ENCODE measurements at places on chromosomes 5 and 9.

DNA sequence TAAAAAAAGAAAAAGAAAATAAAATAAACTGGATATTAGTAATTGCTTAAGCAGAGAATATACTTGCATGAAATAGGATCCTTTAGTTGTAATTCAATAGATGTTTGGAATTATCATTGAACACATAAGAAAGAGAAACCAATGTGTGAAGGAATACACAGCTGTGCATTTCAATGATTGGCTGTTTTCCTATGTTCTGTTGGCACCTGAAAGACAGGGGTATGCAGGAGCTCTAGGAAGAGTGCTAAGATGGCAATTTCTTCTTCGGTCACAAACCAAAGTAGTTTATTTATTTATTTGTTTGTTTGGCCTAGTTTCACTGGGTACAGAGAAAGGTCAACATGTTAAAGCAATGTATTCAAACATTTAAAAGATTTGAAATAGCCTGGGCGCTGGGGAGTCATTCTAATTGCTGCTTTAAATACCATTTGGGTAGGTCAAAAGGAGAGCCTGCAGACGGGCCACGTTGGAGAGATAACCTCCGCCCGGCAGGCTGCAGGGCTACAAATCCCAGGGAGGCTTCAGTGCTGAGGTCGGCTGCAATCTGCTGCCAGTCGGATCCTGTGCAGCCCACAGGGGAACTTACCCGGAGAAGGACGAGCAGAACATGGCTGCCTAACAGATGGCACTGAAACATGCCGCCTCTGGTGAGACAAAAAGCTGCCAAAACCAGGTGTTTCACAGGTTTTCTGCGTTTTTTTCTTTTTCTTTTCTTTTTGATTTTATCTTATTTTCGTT, 154.2 kb upstream of the TYRP1 start:
- no peak for DNase-seq

DNA sequence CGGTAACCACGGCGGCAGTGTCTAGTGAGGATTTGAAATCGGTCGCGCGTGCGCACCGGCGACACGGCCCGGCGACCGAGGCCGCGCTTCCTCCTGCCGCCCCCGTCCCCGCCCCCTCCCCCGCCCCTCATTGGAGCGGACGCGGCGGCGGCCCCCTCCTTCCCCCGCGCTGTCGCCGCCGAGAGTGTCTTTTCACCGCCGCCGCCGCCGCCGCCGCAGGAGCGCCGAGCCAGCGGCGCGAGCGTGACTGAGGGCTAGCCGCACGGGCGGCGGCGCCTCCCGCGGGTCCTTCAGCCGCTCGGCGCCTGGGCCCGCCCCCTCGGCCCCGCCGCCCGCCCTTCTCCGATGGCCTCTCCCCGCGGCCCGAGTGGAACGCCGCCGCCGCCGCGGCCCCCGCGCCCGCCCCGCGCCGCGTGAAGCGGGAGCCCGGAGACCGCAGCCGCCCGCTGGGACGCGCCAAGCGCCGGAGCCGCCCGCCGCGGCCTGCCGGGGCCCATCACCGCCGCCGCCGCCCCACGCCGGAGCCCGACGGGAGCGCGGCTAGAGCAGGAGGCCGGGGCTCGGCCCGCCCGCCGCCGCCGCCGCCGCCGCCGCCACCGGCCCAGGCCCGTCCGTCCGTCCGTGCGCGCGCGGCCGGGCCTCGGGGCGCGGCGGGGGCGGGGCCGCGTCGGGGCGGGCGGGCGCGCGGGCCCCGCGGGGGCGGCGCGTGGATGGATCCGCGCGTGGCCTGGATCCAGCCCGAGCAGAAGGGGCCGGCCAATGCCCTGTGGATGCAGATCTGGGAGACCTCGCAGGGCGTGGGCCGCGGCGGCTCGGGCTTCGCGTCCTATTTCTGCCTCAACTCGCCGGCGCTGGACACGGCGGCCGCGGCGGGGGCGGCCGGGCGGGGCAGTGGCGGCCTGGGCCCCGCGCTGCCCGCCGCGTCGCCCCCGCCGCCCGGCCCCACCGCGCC, at the start of gene TENT4A:
Gene TENT4A (plus strand): TSS at position 159 of the 952 bp plus-strand sequence. CDS start 552 bp downstream, at position 711.
- DNase-seq = no peak

- DNase-seq = no peak
Measured at GRCh38 chr9:136721339-136722092, 9.1 kb downstream of the DIPK1B start.

DNA sequence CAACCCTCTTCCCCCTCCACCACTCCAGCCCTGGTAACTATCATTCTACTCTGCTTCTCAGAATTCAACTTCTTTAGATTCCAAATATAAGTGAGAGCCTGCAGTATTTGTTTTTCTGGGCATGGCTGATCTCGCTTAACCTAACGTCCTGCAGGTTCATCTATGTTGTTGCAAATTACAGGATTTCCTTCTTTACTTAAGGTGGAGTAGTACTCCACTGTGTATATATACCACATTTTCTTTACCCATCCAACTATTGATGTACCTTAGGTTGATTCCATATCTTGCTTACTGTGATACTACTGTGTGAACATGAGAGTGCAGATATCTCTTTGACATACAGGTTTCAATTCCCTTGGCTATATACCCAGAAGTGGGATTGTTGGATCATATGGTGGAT, 106.3 kb upstream of the ZNF366 start:
- DNase-seq = no peak

DNA sequence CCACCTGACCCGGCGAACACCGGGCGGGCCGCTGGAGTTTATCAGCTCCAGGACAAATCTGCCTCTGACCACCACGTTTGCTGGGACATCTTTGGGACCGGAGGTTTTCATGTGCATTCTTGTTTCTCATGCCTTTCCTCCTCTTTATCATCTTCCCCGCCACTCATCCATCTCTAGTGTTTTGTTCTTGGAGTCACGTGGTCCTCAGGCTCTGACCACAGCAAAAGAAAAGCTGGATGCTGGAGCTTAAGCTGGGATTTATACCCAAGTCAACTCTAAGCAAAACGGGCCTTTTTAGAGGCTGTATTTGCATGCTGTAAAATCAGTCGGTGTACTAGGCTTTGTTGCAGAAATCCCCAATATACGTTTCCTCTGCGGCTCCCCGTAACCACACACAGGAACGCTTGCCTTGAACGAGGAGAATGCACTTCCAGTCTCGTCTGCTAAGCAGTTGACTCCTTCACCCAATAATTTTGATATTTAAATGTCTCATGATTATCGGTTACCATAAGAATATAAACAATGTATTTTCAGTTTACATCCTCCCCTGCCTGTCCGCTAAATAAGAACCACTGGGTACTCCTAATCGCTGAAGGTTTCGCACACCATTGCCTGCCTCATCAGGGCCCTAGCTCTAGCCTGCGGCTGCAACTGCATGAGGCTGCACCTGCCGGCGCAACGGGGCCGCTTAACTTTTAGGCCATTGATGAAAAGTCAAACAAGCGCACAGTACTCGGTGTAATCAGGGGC, 560 bp upstream of the NDUFS6 start:
- no peak for DNase-seq

- DNase-seq = no peak
Measured at GRCh38 chr9:84239343-84239742, 101.2 kb downstream of the SLC28A3 start.

DNA sequence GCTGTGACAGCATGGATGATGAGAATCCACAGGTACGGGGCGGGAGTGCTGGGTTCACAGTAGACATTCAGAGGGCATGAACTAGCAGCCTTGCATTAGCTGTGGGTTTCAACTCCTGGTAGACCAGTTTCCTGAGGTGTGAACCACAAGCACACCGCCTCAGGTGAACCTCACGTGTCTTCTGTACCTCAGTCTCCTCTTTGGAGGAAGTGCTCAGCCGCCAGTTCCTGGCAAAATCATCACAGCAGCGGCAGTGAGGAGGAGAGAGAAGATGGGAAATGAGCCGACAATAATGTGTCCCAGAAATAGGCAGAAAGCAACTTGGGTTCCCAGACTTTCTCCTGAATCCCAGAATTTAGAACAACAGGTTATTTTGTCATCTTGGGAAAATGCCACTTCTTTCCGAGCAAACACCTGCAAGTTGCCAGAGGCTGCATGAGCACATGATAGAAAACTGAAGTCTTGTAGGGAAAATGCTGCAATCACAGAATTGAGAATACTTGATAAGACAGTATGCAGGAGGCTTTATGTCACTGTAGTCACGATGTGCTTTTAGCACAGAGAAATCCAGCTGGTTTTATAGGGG, 258.5 kb downstream of the AOPEP start:
- no peak for DNase-seq

DNA sequence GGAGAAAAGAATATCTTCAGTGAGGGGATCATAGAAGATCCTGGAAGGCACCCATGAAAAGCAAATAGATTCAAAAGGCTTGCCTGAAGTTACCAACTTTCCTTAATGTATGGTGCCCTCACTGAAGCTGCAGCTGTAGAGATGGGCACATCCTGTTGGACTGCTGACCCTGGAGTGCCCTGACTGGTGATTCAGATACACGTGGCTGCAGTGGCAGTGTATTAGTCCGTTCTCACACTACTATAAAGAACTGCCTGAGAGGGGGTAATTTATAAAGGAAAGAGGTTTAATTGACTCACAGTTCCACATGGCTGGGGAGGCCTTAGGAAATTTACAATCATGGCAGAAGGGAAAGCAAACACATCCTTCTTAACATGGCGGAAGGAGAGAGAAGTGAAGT, 80.3 kb downstream of the OSMR start:
- no peak for DNase-seq

DNA sequence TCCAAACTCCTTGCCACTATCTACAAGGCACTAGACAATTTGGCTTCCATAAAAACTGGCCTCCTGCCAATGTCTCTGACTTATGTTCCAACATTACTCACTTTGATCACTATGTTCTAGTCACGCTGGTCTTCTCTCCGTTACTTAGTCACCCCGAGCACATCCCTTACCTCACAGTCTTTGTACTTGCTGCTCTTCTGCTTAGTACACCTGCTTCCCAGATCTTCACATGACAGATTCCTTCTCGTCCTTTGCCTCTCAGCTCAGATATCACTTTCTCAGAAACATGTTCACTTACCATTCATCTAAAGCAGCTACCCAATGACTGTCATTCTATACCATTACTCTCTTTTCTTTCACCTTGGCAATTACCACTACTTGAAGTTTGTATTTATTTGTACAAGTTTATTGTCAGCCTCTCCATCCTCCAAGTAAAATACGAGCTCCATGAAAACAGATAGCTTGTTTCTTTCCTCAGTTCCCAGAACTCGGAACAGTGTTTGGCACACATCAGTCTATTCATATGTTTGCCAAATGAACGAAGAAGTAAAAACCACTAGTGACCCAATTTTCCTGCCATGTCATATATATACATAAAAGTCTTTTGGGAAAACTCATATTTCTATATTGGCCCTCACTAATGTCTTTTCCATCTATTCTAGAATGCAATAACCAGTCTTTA, 5.9 kb upstream of the SLC22A5 start:
- DNase-seq = peak; percentile 81

- peak; percentile 50 for DNase-seq
Measured at GRCh38 chr5:122727112-122727541, 47.8 kb upstream of the SNX2 start.

- no peak for DNase-seq
Measured at GRCh38 chr5:80799041-80799440, 144.3 kb upstream of the DHFR start.

- peak; percentile 10 for DNase-seq
Measured at GRCh38 chr9:129838707-129839259, 3.5 kb downstream of the USP20 start.

DNA sequence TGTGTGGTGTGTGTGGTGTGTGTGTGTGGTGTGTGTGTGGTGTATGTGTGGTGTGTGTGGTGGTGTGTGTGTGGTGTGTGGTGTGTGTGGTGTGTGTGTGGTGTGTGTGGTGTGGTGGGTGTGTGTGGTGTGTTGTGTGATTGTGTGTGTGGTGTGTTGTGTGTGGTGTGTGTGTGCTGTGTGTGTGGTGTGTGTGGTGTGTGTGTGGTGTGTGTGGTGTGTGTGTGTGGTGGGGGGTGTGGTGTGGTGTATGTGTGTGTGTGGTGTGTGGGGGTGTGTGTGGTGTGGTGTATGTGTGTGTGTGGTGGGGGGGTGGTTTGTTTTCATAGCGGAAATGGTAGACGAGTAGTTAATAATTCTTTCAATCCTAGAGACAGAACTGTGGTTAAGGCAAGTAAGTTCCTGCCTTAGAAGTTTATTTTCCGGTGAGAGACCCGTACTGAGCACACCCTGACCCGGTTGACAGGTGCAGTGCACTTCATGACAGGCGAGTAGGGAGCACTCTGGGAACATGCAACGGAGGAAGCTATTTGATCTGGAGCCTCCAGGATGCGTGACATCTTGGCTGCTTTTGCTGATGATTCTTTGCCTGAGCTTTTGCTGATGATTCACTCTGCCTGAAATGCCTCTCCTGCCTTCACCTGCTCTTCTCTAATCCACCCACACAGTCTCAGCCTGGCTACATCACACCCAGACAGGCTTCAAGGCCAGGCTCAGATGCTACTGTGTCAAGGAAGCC, 21.7 kb upstream of the FAT2 start:
- DNase-seq = no peak

GRCh38 chr5:36438765-36439561, 137.3 kb upstream of the RANBP3L start:
- DNase-seq = no peak

DNA sequence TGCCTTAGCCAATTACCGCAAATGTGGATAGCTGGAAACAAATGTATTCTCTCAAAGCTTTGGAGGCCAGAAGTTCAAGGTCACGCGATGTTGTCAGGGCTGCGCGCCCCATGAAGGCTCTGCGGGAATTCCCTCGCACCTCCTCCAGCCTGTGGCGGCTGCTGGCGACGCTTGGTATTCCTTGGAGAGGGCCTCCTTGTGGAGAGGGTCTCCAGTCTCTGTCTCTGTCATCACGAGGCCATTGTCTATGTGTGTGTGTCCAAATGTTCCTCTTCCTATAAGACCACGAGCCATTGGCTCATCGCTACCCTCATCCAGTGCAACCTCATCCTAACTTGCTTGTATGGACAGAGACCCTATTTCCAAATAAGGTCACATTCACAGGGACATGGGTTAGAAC, 97.5 kb downstream of the ANKRD33B start:
- no peak for DNase-seq

DNA sequence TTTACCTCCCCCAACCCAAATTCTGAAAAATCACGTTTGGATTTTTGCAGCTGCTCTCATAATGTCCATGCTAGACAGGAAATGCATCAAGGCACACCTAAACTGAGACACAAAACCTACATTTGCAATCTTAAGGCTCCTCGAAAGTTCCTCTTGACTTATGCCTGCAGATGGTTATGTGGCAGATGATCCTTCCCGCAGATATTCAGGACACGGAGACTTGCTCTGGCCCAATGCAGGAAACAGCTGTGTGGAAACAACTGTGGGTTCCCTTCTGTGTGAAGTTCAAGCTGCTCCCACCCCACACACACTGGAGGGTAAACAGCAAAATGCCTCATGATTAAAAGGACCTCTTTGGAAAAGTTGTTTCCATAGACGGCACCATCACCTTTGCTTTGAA, 253.8 kb downstream of the EBF1 start:
- DNase-seq = no peak

DNA sequence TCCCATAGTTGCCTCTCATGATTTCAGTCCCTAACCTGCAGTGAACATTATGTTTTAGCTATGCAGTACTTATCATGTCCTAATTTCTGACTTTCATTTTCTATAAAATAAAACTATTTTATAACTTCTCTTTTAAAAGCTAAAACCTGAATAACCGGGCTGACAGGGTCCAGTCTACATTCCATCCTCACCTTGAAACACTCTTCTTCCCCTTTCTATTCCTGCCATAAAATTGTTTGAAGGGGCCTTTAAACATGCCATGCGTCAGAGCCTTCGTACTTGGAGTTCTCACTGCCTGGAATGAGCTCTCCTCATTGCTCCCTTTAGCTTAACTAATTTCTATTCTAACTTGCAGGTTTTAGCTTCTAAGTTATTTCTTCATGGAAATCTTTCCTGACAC, 143.0 kb upstream of the PRLR start:
- no peak for DNase-seq

GRCh38 chr5:132686193-132686592, 12.4 kb downstream of the IL4 start:
- no peak for DNase-seq

- DNase-seq = no peak
Measured at GRCh38 chr9:114155995-114156656, 789 bp downstream of the COL27A1 start.

All from fibroblast of the conjunctiva (primary cell).